GM03348 (cell line): ENCODE measurements at places on chromosomes 12 and 14.

DNA sequence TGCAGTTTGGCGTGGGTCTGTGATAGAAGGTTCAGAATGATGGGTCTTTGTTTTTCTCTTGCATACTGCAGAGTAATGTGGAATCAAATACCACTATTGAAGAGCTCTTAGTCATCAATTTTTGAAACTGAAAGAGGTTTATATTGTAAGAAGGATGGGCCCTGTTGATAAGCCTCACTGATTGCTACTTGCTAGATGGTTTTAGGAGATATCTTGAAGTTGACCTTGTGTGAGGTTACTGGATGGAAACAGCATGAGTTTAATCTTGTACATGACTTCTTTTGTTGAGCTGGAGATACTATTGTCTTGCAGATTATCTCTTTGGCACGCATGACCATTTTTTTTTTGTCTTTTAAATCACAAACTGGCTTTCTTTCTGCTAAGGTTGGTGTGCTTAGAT, 13.8 kb downstream of the BICD1 start:
- DNase-seq = no peak

- DNase-seq = no peak
These were observed 590 bp upstream of the CEBPE start for GRCh38 chr14:23119363-23120327.

DNA sequence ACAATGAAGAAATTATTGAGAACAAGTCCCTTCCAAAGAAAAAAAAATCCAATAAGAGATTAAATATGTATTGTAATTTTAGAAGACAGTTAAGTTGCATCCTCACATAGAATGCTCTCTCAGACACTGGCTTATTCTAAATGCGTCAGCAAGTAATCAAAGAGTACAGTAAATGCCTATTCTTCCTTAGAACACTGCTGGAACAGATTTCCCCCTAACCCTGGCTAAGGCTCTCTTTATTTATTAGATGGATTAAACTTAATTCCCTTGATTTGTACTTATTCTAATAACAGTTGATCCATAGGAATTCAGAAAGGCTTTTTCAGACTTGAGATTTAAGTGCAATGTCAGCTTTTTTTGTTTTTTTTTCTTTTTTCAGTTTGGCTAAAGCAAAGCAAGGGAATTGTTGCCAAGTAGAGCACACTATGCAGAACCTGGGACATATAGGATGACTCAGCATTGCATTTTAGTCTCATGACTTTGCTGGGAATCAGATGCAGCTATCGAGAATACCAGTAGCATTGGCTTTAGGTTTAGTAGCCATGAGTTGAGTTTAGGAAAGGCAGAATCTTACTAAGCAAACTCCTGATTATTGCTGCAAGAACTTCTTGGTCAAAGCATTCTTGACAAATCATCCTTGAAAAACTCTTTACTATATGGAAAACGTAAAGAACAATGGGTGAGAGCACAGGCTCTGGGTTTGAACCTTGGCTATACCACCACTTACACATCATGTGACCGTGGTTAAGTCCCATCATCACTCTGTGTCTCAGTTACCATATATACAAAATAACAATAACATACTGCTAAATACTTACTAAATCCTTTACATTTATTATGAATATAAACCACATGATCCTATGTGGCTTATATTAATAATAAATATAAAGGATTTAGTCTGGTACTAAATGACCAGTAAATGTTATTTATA, 26.7 kb downstream of the MED21 start:
- no peak for DNase-seq

DNA sequence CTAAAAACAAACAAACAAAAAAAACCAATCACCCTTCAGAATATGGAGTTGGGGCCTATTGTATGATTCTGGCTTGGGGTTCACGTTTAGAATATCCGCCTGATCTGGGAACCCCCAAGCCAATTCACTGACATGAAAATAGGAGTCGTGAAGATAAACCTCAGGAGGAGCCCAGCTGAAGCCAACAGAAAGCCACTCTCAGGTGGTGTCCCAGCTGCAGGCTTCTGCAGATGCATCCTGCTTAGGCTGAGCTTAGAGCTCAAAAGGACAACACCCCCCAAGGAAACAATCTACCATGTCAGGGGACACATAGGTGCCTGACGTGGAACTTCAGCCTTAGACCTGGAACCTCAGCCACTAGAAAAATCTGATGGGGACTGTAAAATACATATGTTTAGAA, 51.9 kb downstream of the SYNE3 start:
- no peak for DNase-seq

- no peak for DNase-seq
These were observed 23.8 kb upstream of the PYROXD1 start for GRCh38 chr12:21413369-21414277.
